Fibroblast of skin of scalp (primary cell): ENCODE measurements at places on chromosomes 4 and X.

DNA sequence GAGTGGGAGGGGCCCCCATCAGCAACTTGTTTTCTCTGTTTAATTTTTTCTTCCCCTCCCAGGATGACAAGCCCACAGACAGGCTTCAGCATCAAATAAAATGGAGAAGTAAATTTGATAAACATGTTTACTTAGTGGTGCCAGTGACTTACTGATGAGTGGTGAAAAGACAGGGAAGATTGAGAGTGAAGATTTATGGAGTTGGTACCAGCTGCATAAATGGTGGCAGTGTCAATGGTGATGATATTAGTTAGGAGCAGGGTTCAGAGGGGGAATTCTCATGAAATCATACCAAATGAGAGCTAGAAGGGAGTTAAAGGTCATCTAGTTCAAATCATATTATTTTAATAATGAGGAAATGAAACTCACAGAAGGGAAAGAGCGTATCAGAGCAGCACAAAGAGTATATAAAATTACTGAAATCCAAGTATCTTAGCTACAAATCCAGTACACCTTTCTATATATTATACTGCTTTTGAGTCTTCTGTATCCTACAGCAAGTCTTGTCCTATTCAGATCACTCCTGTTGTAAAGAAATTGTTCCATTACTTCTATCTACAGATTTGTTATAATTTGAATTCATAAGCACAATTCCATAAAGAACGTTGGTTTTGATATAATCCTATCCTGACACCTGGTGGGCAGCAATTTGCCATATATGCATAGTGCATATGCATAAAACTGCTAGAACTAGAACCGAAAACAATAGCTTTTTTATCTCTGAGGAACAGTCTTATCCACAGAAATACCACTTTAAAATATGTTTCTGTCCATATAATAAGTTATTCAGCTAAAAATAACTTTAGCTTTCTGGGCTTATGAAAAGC, 5.0 kb downstream of the P2RY10 start:
- no peak for DNase-seq

- no peak for DNase-seq
Measured at GRCh38 chrX:135200297-135200696, 29.1 kb upstream of the CT55 start.

- DNase-seq = no peak
Measured at GRCh38 chr4:20652226-20652885, 47.9 kb upstream of the PACRGL start.

- no peak for DNase-seq
Measured at GRCh38 chrX:111928456-111928855, 52.5 kb downstream of the TRPC5OS start.

DNA sequence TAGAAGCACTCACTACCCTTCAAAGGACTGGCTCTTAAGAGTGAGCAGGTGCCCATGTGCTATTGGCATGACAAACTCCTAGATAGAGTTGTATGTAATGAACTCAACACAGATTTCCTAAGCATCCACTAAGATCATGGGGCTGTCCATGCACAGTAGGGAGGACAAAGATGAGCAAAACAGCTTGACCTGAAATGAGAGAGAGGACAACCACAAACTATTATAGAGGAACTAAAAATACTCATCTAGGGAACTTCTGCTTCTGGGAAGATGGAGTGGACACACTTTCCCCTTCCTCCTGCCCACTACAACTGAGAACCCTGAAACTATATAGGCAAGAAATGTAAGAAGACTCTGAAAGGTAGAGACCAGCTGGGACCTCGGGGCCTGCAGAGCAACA, 20.8 kb upstream of the TMEM128 start:
- no peak for DNase-seq

GRCh38 chr4:163493643-163494359, 689 bp upstream of the TMA16 start:
- DNase-seq = no peak
